Left ventricle myocardium inferior (tissue), 1 donor: ENCODE measurements at places on chromosomes 16 and 17. TPM values are rescaled to one million over a fixed set of nuclear protein-coding genes. Genes with fewer than 3 reads are reported as not detected.

DNA sequence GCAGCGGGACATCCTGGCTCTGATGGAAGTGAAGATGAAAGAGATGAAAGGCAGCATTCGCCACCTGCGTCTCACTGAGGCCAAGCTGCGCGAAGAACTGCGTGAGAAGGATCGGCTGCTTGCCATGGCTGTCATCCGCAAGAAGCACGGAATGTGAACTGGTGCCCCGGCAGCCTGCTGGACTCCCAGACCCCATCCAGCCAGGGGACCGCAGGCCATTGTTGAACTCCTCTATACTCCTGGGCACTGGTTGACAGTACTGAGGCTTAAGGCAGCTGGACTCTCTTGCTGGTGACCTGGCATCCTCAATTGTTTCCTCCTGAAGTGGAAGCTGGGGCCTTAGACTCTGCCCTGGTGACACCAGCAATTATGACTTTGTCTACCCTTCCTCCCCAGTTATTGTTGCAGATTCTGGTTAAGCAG, 1.2 kb downstream of the THAP11 start:
- DNase-seq: no peak

GRCh38 chr17:6701719-6702118, 11.4 kb downstream of the SLC13A5 start:
- no peak for DNase-seq

DNA sequence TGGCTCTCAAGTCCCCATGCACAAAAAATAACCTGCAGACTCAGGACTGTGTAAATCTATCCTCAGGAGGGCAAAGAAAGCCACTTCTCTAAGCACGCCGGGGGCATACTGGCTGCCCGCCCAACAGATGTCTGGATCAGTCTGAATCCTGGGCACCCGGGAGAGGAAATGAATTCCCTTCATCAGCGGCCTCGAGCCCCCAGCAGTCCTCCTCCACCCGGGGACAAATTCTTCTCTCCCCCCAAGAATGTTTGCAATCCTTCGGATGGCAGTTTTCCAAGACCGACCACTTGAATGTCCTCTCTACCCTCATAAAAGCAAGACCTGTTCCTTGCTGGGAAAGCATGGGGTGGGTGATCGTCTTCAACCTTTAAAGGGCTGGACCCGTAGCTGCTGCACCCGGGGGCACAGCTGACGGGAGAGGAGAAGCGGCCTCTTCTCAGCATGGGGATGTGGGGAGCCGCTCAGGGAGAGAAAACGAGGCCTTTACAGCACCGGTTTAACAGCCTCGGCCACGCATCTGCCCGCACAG, 9.4 kb upstream of the MAP2K3 start:
- DNase-seq: no peak

- no peak for DNase-seq
Measured at GRCh38 chr16:2913603-2914002, 1.9 kb downstream of the FLYWCH1 start.

DNA sequence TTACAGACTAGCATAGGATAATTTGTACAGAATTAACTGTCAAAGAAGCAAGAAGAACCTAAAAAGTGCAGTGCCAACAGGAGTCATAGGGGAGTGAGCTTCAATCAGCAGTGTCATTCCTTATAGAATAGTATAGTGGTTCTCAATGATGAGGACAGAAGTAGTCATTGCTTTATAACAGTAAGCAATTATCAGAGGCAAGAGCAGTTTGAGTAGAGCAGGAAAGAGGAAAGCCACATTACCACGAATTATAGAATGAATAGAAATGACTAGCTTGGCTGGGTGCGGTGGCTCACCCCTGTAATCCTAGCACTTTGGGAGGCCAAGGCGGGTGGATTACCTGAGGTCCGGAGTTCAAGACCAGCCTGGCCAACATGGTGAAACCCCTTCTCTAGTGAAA, 209.7 kb upstream of the TBX2 start:
- DNase-seq: no peak

Gene ARL5C
- total RNA-seq: not detected

Gene OR3A3
- total RNA-seq: not detected
